ENCODE measurements at places on chromosomes 2 and 18.

DNA sequence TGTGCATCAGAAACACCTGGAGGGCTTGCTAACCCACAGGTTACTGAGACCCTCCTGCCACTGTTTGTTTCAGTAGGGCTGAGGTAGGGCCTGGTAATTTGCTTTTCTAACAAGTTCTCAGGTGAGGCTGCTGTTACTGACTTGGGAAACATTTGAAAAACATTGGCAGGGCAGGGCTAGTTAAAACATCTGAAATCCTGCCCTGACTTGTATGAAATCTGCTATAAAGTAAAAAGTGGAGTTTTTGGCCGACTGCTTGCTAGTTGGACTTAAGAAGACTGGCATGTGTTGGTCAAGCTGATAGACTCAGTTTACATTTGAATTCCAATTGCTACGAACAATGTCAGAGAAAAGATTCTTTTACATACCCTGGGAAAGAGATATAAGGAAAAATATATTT is 111.6 kb upstream of the DLX2 start:
- DNase-seq = no peak

DNA sequence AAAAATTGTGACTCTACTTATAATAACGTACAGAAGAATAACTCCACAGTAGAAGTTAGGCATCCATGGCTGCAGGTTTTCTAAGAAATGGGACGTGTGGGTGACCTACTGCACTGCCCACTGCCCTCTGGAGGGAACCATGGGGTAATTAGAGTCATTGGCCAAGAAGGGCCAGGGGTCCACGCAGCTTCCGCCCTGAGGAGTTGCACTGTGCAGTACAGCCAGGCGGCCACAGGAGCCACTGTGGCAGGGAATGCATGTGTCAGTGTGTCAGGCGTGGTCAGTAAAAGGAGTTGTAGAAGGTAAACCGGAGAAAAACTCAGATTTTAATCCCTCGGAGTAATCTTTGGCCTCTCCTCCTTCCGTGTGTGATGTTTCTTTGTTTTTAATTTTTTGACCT is 24.8 kb downstream of the NCK2 start:
- DNase-seq = no peak

GRCh38 chr18:35267161-35267651 is 22.8 kb downstream of the ZSCAN30 start:
- peak; percentile 57 for DNase-seq

- DNase-seq = peak; percentile 57
Measured at GRCh38 chr18:3261373-3262233, at the start of gene MYL12B. MYL12B (plus strand) TSS chr18:3262133; CDS start chr18:3272899, 10,766 bp downstream.

DNA sequence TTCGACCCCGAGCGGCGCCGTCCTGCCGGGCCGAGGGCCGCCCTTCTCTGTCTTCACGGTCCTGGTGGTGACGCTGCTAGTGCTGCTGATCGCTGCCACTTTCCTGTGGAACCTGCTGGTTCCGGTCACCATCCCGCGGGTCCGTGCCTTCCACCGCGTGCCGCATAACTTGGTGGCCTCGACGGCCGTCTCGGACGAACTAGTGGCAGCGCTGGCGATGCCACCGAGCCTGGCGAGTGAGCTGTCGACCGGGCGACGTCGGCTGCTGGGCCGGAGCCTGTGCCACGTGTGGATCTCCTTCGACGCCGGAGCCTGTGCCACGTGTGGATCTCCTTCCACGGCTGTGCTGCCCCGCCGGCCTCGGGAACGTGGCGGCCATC is 45.0 kb downstream of the DDX18 start:
- no peak for DNase-seq
